Vagina (tissue), 2 donors: ENCODE measurements at places on chromosomes 1 and 21.

GRCh38 chr21:42757422-42757821 lies 104.0 kb downstream of the PDE9A start:
- no peak for DNase-seq

DNA sequence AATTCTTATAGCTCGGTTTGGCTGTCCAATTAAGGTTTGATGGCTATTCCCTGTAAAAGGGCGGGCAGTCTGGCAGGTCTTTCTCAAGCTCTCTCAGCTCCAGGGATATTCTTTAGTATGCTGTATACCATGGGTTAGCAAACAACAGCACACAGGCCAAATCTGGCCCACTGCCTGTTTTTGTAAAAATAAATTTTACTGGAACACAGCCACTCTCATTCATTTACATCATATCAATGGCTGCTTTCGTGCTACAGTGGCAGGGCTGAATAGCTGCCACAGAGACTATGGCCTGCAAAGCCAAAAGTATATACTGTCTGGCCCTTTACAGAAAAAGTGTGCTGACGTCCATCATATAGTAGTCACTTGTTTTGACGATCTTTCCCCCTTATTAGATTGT lies 32.0 kb downstream of the MACO1 start:
- DNase-seq: no peak

DNA sequence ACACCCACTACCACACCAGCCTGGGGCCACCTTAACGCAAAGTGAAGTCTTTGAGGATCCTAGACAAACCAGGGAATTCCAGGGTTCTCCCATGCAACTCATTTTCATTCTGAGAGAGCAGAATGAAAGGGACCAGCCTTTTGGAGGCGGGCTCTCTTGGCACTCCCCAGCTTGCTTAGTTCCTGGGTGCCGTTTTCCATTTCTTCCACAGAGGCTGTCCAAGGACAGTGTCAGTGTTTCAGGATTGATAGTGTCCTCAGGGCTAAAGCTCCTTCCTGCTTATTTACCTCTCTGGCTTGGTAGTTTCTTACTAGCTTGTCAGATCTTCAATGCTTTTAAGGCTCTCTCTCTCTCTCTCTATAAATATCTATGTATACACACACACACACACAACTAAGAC lies 30.1 kb upstream of the GNG4 start:
- no peak for DNase-seq

GRCh38 chr1:213457733-213458132 lies 406.7 kb downstream of the RPS6KC1 start:
- DNase-seq: no peak

GRCh38 chr1:80375109-80375508 lies 1368.6 kb upstream of the ADGRL4 start:
- no peak for DNase-seq
